LNCaP clone FGC (cell line): ENCODE measurements at places on chromosomes 12 and 14.

- no peak for DNase-seq
These were observed 1.1 kb upstream of the NAB2 start for GRCh38 chr12:57087691-57088353.

DNA sequence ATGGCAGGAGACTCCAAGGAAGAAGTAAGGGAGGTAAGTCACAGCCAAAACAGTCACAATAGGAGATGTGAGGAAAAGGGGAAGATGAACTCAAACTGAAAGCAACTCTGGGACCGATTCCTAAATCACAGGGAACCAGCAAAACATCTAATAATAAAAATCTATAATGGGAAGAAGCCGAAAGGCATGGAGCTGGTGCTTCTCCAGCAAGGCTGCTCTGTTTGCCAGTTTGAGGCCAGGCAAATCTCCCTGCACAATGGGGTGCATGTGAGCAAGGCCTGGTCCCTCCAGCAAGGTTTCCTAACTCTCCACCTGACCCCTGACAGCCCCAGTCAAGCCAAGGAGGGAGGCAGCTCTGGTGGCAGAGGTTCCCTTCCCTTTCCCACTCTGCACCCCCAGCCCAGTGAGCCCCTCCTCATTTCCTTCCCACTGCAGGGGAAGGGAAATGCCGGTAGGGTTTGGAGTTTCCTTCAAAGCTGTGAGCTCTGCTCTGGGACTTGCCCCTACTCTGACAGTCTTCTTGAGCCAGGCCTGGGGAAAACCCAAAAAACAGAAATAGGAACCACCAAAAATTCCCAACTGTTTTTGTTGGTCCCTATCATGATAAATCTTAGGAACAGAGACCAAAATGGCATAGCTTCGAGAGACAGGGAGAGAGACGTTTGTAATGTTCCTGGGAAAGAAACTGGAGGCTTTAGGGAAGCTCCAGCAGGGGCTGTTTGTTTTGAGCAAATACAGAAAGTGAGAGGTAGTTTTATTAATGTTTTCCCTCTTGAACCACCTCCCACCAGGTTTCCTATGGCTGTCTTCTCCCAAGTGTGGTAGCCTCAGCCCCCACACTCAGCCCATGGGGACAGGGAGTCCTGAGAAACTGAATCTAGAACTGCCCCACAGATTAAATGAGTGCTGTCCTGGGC lies 34.6 kb downstream of the FMNL3 start:
- no peak for DNase-seq

DNA sequence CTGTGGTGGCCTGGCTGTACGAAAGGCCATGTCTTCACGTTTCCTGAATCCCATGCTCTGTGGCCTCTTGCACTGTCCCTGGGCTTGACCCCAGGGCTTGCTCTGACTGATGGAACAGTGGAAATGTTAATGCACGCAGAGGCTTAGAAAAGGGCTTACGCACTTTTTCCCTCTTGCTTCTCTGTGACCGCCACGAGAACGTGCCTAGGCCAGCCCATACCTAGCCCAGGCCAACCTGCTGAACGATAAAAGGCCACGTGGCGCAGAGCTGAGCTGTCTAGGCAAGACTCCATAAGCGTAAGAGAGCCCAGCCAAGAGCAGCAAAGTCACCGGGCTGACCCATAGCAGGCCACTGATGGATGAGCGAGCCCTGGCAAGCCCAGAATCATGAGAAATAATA lies 18.3 kb downstream of the TTC7B start:
- DNase-seq, result no peak

DNA sequence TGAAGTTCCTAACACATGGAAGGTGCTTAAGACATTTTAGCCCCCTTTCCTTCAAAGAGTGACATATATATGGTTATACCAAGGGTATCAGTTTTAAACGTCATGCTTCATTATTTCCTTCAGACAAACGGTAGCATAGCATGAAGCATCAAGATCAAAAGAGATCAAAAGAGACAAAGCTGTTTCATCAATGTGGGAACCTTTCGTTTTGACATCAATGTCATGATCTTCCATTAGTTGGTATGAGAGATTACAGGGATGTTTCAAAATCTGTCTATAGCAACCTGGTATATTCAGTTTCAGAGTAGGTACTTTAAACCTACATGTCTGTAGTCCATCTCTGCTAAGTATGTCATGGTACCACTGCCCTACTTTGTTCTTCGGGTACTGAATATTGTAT lies 28.3 kb downstream of the PUS7L start:
- no peak for DNase-seq

- DNase-seq, result no peak
These were observed 11.5 kb upstream of the NUP107 start for GRCh38 chr12:68675101-68675842.

- no peak for DNase-seq
These were observed 183.9 kb downstream of the ETNK1 start for GRCh38 chr12:22808860-22809259.

DNA sequence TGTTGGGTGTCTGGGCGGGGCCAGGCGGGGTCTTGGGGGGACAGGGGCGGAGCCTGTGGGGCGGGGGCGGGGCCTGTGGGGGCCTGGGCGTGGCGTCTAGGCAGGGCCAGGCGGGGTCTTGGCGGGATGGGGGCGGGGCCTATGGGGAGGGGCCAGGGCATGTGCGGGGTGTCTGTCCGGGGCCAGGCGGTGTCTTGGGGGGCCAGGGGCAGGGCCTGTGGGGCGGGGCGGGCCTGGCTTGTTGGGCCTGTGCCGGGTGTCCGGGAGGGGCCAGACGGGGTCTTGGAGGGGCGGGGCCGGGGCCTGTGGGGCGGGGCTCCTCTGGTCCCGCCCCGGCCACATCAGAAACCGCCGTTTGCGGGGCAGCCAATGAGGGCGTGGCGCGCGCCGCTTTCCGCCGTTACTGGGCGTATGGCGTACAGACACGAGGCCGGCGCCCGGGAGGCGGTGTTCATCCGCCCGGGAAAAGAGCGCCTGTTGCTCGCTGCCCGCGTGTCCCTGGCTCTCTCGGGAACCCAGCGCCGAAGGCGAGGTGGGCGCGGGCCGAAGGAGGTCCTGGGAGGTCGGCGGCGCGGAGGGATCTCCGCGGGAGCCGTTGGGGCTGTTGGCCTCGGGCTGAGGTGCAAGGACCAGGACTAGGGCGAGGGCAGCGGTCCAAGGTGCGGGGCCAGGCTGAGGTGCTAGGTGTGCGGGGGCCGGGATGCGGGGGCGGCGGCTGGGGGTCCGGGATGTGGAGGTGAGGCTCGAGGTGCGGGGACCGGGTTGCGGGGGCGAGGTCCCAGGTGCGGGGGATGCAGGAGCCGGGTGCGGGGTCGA lies at the start of gene PIWIL1:
Gene PIWIL1 (plus strand): TSS at position 400 of the 816 bp plus-strand sequence. CDS start 4,705 bp downstream, outside the sequence.
- no peak for DNase-seq

DNA sequence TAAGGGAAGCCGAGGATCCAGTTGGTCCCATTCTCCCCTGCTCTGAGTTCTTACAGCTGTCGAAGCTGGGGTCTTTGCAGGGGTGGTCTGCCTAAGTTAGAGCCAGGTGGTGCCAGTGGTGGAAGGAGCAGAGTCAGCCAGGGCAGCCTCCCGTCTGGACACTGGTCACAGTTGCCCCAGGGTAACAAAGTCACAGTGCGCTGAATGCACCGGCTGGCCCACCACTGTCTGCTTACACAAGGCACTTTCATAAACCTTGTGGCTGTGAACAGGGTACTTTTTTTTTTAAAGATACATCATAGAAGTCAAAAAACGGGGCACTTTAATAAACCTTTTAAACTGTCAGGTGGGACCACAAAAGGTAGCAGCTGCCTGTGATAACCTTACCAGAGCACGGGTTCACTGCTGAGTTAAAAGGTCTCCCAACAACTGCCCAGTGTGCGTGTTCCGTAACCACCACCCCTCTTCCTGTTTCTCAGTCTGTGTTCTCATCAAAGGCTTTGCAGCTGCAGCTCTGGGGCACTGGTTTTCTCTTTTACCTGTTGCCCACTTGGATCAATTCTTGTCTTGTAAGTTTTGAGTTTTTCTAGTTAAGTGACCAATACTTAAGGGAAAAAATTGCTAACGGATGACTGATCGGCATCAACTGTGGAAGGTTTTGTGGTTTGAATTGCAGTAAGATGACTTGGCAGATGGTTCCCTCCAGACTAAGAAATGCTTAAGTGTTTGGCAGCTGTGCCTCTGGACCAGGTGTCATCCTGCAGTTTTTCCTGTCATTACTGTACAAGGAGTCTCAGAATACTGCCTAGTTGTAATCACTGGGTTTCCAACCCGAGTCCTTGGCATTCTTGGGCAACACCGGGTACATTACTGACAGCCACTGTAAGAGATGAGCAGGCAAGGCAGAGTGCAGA lies 55.9 kb downstream of the DYNC1H1 start:
- DNase-seq, result no peak

DNA sequence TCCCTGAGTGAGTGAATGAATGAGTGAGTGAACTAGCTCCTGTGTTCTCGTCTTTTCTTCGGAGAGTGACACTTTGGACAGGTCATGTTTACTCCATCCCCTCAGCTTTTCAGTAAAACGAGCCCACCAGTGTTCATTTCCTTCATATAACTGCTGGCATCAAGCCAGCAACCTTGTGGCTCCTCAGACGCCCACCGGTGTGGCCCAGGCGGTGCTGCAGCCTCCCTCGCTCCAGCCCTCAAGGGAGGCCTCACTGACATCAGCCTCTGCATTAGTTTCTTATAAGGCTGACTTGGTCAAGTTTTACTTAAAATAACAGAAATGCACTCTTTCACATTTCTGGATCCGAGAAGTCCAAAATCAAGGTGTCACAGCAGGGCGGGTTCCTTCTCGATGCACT lies 188.0 kb downstream of the ZFP36L1 start:
- DNase-seq, result no peak

- DNase-seq, result no peak
These were observed 708.0 kb downstream of the MED13L start for GRCh38 chr12:115569345-115570068.

GRCh38 chr12:90216815-90217214 lies 508.2 kb upstream of the ATP2B1 start:
- no peak for DNase-seq

DNA sequence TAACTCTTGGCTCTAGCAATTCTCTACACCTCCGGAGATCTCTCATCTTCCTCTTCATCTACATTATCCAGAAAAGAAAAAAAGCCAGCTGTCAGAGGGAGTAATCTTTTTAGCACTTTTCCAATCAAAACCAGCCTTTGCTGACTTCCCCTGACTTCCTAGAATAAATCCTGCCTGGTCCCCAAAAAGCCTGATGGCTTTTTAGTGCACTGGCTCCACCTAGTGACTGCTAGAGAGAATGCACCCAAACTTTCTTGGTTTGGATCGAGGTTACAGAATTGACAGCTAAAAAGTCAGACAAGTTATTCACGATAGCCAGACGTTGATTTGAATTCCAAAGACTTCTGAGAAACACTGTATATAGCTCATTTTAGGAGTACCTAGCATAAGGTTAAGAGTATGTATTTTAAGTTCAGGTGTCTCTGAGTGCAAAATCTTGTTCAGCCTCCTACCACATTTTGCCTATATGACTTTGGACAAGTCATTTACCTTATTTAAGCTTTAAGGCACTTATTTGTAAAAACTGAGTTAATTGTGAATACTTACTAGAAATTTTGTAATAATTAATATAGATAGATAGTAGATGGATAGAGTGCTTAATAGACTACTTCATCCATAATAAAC lies 185.7 kb upstream of the GRIN2B start:
- peak; percentile 10 for DNase-seq

DNA sequence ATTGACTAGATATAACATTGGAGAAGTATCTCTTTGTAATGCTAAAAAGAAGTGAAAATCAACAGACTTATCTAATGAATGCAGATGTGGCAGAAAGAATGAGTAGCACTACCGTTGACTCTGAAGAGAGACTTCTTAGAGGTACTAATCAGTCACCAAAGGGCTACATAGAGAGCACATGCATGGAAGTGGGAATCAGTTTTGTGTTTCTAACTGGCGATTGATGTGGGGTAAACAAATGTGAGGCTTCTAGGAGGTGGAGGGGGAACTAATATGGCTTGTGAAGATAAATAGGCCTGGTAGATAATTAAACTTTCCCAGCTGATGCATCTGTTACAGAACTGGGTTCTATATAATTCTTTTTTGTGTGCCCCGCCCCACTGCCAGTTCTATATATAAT lies 10.5 kb downstream of the COCH start:
- no peak for DNase-seq

GRCh38 chr12:97685360-97685759 lies 222.8 kb downstream of the RMST start:
- DNase-seq, result no peak

GRCh38 chr12:125794401-125794800 lies 729.2 kb downstream of the AACS start:
- no peak for DNase-seq

DNA sequence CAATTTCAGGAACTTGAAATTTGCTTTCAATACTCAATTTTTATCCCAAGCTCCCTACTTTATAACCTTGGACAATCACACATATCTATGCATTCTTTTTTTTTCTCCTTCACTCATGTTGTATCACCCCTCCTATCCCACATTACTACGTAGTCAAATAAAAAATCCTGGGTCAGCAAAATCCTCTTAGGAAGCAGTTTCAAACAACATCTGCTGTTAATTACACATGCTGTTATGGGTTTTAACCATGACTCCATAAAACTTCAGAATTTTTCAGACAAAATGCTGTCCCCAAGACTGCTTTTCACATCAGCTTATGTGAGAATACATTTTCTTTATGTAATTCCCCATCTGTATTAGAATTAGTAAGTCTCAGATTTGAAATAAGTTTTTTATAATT lies 61.7 kb downstream of the LRFN5 start:
- DNase-seq, result no peak

DNA sequence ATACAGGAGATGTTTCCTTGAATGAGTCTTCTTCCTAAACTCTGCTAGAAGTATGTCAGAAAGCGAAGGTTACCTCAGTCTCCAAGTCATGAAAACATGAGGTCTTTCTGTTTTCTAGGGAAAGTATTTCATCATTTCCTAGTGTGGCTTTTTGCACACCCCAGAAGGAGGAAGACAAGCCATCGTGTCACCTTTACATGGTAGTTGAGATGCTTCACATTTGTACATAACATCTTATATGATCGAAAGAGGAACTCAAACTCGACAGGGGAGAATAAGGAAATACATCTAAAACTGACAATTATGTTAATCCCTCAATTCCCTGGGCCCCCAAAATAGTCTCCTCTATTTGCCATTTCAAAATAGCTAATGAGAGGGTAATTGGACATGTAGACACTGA lies 214.1 kb upstream of the PLEKHG7 start:
- no peak for DNase-seq

GRCh38 chr12:103326190-103326589 lies 169.6 kb downstream of the C12orf42 start:
- peak; percentile 10 for DNase-seq

DNA sequence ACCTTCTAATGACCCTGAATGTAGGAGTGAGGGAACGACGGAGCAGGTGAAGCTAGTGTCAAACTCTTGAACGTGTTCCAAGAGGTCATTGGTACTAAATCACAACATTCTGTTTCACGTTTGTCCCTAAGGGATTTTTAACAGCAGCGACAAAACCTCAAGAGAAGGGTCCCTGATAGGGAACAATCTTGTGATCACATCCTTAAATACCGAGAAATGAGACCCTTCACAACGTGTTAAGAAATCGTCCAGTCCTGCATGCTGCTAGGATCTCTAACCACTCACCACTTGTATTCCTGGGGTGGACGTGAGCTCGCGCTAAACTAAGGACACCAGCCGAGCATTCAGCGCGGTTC lies 134.1 kb upstream of the KRAS start:
- DNase-seq, result no peak

GRCh38 chr12:25311506-25311905 lies 60.8 kb upstream of the KRAS start:
- DNase-seq, result no peak
